ENCODE measurements at places on chromosomes 4 and X. TPM values are rescaled to one million over a fixed set of nuclear protein-coding genes. Genes with fewer than 3 reads are reported as not detected.

DNA sequence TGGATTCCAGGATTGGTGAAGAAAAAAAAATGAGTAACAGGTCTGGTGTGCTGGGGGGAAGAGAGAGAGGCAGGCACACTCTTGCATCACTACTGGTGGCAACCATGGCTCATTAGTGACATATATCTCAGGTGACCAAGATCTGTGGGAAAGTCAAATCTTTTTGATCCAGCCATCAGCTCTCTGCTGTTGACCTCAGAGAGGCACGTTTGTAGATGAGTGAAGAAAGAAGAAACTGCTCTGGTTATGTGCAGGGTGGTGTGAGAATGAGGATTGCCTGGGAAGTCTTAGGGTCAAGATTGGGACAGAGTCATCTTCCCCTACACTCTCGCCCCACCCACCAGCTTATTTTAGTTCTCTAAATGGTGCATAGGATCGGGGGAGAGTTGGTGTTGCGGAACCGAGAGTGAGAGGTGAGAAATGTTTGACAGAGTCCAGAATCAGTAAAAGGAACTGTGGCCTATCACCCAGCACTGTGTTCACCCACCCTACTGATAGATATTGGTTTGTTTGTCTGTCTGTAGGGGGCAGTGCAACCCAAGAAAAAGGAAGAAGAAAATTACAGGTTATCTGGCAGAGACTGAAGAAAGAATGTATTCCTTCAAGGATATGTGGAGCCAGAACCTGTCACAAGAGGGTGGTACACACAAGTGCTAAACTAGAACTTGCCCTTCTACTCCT is 21.9 kb downstream of the ARMCX6 start:
- DNase-seq: peak; percentile 64

DNA sequence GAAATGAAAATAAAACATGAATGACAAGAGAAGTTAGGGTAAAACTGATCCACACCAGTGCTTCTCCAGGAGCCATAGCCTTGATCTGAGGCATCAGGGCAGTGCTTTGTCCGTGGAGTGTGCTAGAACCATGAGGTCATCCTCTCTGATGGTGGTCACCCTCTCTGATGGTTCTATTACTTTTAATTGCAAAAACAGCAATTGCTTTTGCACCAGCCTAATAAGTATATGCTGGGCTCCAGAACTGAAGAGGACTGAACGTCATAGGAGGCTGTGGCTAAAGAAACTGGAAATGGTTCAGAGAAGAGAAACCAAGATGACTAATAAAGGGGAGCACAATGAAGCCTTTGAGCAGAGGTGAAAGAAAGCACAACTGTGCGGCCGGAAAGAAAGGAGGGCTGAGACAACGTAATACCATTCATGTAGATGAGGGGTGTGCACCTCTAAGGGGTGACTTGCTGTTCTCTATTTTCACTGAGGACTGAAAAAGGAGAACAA is 17.0 kb upstream of the TMEM154 start:
- DNase-seq: peak; percentile 78

GRCh38 chrX:126164226-126164625 is 1.9 kb downstream of the DCAF12L2 start:
- DNase-seq: no peak

DNA sequence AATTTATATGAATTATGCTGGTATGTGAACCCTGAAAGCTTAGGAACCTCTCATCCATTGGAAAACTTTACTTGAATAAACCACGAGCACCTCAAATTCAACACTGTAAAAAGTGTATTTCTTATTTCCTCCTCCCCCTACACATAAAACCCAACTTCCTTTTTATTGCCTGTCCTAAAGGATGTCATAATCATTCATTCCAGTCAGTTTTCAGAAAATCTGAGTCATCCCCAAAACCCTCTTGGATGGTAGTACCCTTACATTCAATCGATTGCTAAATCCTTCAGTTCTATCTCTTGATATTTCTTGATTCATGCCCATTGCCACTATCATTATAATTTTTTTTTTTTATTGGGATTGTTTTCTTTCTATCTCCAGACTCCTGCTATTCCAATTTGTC is 91.1 kb upstream of the ATP8A1 start:
- DNase-seq: no peak

GRCh38 chrX:9473708-9474107 is 8.8 kb downstream of the TBL1X start:
- no peak for DNase-seq

- no peak for DNase-seq
These were observed 2.9 kb upstream of the PTCHD1 start for GRCh38 chrX:23331701-23332100.

DNA sequence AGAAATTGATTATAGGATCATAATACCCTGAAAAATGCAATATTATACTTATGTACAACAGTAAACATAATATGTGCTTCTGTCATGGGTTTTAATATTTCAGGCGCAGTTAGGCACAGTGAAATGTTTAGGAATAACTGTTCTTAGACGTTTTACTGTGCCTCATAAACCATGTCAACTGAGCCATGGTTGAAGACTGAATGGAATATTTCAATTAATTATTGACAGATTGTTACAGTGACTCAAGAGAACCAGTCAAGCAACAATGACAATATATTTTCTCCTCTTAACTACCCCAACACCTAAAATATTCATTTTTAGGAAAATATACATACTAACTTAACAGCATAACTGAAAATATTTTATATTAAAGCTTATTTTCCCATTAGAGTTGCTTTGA is 852.7 kb upstream of the FRG1 start:
- no peak for DNase-seq

GRCh38 chr4:68724426-68724825 is 54.0 kb upstream of the UGT2B15 start:
- DNase-seq: no peak

The CLNK gene
- total RNA-seq: not detected

DNA sequence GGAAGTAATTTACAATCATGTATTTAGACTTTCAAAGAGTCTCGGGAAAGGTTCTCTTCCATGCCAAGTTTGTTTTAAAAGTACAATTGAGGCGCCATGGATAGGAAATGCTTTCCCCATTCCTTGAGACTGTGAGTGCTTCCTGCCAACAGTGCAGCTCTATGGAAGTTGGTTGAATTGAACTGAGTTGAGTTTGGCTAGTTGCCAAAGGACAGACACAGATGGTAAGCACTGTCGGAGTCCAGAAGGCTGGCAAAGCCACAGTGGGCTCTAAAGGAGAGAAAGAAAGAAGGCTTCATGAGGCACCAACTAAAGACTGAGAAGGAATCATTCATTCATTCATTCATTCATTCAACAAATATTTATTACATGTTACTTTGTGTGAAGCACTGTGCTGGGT is 4.3 kb upstream of the KCNE5 start:
- peak; percentile 1 for DNase-seq

The IQCM gene
- total RNA-seq: not detected

- no peak for DNase-seq
These were observed 109.1 kb upstream of the DIPK2B start for GRCh38 chrX:45309801-45310200.

GRCh38 chr4:40300371-40301162 is 34.6 kb upstream of the CHRNA9 start:
- DNase-seq: no peak

DNA sequence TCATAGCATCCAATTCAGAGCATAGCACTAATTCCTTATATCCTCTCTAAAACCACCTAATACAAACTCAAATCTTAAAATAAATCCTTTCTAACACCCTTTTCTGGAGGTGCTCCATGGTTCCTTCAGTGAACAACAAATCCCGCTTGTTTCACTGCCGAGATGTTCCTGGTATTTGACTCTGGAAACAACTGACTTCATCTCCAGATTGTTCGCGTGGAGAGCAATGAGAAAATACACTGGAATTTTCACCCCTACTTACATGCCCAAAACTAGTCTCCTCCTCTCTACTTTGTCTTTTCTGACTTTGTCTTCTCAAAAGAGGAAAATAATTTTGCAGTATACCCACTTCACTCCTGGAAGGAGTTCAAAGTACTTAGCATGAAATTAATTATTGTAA is 129.0 kb downstream of the PLS3 start:
- no peak for DNase-seq

GRCh38 chr4:154205471-154205870 is 286.1 kb downstream of the DCHS2 start:
- peak; percentile 17 for DNase-seq

The AREG gene
- 2.4 TPM for total RNA-seq

The CT45A5 gene
- total RNA-seq: 0.29 TPM

DNA sequence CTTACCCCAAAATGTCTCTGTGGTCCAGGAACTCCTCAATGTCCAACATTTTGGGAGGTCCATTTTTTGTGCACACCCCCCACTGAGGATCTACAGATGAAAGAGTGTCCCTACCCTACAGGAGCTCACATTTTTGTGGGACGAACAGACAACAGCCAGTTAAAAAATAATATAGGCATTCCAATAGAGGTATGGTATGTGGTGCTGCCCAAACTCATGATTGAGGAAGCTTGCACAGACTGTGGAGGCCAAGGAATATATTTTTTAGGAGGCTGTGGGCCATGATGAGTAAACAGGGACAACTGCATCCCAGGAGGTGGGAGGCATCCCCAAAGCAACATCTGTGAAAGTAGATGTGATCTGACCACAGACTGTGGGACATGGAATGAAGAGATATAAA is 181.0 kb upstream of the HCCS start:
- no peak for DNase-seq

The SOWAHB gene
- total RNA-seq: not detected

- DNase-seq: no peak
These were observed 29.8 kb upstream of the ZFP42 start for GRCh38 chr4:187965726-187966125.

DNA sequence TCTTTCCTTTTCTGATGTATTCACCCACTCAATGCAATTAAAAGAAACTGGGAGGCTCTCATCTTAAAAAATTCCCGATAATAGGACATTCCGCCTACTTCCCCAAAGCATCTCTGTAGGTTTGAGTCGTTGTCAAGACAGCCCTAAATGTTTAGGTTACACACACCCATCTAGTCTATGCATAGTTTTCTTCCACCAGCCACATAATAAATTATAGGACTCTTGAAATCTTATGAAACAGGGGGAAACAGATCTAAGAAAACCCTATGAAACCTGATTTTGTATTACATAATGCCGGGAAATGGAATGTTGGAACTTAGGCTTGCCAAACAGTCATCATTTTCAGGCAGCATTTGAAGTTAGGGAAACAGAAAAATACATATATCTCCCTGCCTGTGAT is 150.0 kb downstream of the PRKX start:
- no peak for DNase-seq

The SPANXB1 gene
- 7.0 TPM for total RNA-seq

- DNase-seq: no peak
These were observed 100.0 kb downstream of the HMX1 start for GRCh38 chr4:8771666-8772065.
